ENCODE measurements at places on chromosomes 5 and 9.

- DNase-seq: no peak
Measured at GRCh38 chr5:168494057-168494555, 7.8 kb downstream of the RARS1 start.

DNA sequence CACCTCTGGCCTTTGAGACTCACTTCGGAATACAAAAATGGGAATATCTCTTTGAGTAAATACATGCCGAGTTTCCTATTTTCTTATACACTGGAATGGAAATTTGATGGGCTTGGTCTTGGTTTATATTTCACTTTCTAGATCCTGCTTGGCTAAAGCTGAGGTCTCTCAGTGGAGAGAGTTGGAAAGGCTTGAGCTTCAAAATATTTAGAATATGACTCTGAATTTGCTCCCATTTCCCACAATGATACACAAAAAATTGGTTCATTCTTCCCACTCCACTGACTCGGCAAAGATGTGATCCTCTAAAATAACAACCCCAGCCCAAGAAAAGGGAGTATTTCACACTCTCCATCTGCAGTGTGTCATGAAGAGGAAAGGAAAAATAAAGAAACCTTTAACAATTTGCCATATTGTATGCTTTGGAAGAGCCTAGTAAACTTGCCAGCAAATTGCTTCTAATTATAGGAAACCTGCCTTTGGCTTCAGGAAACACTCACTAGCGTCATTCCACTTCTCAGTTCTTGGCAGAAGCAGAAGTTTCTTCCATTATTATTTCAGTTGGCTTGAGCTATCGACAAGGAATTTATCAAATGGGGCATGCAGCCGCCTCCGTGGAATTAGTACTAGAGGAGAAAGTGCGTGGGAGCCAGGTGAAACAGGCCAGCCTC is 302.9 kb downstream of the NSG2 start:
- DNase-seq: no peak

- DNase-seq: no peak
Measured at GRCh38 chr9:117919538-117919937, 215.3 kb downstream of the TLR4 start.

GRCh38 chr9:69532396-69532795 is 139.8 kb downstream of the APBA1 start:
- DNase-seq: no peak

- DNase-seq: no peak
Measured at GRCh38 chr9:19216466-19216865, 14.0 kb upstream of the DENND4C start.

GRCh38 chr5:21806943-21807342 is 1046.2 kb downstream of the CDH12 start:
- no peak for DNase-seq

DNA sequence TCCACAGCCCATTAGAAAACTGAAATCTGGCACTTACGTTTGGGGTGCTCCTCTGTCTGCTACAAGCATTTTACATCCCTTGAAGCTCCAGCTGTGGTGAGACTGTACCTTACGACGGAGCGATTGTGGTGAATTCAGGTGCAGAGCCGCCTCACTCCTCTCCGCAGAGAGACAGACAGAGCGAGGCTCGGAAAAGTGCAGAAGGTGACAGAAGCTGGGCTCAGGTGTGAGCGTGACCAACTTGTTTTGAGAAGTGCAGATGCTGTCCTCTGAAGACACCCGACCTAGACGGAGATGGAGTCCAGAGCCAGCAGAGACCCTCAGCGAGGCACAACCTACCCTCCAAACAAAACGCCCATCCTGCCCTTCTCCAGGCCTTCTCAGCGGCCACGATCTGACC is 196.5 kb downstream of the MED10 start:
- no peak for DNase-seq

GRCh38 chr5:10064546-10065195 is 185.0 kb downstream of the ATPSCKMT start:
- no peak for DNase-seq

DNA sequence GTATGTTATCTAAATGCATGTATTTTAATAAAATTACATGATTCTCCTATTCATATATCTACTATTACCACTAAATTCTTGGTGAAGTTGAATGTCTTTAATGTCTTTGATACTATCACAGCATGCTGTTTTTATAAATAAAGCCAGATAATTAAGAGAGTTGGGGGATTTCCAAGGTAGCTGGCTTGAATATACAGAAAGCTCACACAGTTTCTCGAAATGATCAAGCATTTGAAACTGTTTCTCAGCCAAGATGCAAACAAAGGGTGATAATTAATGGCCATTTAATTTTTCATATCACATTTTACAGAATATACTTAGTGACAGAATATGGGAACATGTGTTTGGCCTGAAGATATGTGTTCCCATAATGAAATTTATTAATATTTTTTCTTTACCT is 145.6 kb upstream of the CDH12 start:
- DNase-seq: no peak

- DNase-seq: peak; percentile 78
Measured at GRCh38 chr5:139481122-139481533, 1.4 kb downstream of the STING1 start.

DNA sequence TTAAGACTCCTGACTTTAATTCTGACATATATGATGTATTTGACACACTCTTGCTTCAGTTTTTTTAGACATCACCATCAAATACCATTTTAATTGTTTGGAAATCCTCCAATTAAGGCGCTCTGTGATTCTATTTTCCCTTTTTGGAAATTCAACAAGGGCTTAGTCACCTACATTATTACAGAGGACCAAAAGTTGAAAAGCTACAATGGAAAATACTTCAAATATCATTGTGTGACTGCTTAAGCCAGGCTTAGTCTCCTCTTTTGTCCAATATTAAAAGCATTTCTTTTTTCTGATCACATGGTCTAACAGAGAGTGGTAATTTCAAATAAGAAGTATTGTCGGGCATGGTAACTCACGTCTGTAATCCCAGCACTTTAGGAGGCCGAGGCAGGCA is 160.3 kb downstream of the CEMIP2 start:
- no peak for DNase-seq

GRCh38 chr5:169811680-169812079 is 168.6 kb downstream of the INSYN2B start:
- DNase-seq: no peak

DNA sequence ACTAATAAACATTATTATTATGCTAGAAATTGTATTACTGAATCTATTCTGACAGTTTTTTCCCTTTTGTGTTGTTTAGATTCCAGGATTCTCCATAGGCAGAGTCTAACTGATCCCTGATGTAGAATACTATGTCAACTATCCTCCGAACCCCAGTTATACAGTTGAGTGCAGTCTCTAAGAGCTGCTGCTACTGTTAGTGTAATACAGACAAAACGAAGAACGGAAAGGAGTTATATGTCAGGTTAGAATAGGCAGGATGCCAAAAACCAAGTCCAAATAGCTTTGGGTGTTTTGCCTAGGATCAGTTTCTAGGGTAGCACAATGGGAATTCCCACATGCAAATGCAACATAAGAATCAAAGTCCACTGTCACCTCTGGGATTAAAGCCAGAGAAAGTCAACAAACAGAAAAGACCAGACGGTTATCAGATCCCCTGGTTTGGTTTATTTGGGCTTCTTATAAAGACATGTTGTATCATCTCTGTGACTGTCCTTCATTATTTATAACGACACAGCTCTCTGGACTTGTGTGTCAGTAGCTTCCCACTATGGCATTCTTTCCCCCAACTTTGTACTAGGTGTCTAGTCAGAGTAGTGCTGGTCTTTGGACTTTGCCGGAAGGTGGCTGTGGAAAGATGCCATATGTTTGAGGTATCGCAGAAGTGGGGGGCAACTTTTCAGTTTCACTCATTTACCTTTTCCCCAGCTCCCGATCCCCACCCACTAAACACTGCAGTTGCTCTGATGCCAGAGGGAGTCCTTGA is 14.9 kb upstream of the TMEM38B start:
- no peak for DNase-seq

GRCh38 chr9:89803403-89803802 is 198.6 kb downstream of the GADD45G start:
- DNase-seq: no peak

- DNase-seq: no peak
Measured at GRCh38 chr5:97026721-97027120, 90.8 kb downstream of the LNPEP start.

- DNase-seq: no peak
Measured at GRCh38 chr5:144183254-144183889, 12.7 kb downstream of the KCTD16 start.

GRCh38 chr9:15842051-15842450 is 289.2 kb downstream of the CCDC171 start:
- no peak for DNase-seq

- no peak for DNase-seq
Measured at GRCh38 chr5:132246806-132247205, 10.7 kb upstream of the PDLIM4 start.

DNA sequence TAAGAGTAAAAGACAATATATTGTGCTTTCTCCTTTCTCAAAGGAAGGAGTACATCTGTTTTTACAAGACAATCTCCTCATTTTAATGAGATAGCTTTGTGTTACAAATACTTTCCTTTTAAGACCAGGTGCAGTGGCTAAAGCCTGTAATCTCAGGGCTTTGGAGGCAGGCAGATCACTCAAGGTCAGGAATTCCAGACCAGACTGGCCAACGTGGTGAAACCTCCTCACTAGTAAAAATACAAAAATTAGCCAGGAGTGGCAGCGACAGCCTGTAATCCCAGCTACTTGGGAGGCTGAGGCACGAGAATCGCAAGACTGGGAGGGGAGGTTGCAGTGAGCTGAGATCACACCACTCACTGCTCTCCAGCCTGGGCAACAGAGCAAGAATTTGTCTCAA is 11.8 kb downstream of the TMEM161B start:
- DNase-seq: no peak

GRCh38 chr5:56783261-56783660 is 32.1 kb upstream of the MAP3K1 start:
- DNase-seq: no peak

- DNase-seq: no peak
Measured at GRCh38 chr5:51902512-51902911, 519.3 kb downstream of the ISL1 start.

- no peak for DNase-seq
Measured at GRCh38 chr9:111458139-111459009, 25.8 kb downstream of the ECPAS start.

- no peak for DNase-seq
Measured at GRCh38 chr5:150315245-150315644, 12.5 kb upstream of the ARSI start.

DNA sequence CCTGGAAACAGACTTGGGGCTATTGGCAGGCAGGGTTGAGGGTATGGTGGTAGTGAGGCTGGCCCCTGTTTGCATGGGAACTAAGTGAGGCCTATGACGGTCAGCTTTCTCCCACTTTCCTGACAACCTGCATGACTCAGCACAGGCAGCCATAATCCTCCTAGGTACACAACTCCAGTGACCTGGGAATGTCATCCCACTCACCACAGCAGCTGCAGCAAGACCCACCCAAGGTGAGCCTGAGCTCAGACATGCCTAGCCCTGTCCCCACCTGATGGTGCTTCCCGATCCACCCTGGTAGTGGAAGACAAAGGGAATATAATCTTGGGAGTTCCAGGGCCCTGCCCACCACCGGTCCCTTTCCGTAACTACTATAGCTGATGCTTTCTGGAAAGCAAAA is 178.7 kb downstream of the NDUFS4 start:
- DNase-seq: no peak

DNA sequence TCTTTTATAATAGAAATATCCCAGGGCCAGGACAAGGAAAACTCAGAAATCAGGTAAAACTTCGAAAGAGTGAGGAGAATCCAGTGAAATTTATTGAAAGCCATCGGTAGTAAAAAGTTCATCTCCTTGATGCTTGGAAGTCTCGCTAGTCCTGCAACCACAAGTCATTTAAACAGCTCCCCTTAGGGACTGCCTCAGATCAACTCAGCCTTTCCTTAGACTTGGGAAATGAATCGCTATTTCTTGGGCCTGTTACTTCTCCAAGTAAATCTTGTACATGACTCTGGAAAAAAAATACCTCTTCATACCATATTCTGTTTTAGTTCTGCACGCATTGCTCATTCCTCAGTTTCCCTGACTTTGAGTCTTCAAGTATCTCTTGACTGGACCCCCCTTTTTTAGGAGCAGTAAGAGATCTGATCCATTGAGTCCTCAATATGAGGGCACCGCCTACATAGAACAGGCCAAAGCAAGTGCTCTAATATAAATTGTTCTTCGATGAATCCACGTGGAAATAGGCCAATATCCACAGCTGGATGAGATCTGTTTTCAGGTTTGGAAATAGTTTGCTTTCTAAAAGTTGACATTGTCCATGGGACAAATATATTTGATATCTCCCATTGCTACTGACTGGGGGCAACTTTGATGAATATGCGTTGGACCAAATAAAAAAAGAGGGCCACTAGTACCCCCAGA is 114.2 kb downstream of the PRDM6 start:
- DNase-seq: no peak

GRCh38 chr9:4665357-4665756 is 923 bp downstream of the SPATA6L start:
- no peak for DNase-seq

- DNase-seq: no peak
Measured at GRCh38 chr9:6667080-6667479, 21.6 kb upstream of the GLDC start.

GRCh38 chr9:136048560-136049411 is 46.3 kb downstream of the NACC2 start:
- DNase-seq: no peak

DNA sequence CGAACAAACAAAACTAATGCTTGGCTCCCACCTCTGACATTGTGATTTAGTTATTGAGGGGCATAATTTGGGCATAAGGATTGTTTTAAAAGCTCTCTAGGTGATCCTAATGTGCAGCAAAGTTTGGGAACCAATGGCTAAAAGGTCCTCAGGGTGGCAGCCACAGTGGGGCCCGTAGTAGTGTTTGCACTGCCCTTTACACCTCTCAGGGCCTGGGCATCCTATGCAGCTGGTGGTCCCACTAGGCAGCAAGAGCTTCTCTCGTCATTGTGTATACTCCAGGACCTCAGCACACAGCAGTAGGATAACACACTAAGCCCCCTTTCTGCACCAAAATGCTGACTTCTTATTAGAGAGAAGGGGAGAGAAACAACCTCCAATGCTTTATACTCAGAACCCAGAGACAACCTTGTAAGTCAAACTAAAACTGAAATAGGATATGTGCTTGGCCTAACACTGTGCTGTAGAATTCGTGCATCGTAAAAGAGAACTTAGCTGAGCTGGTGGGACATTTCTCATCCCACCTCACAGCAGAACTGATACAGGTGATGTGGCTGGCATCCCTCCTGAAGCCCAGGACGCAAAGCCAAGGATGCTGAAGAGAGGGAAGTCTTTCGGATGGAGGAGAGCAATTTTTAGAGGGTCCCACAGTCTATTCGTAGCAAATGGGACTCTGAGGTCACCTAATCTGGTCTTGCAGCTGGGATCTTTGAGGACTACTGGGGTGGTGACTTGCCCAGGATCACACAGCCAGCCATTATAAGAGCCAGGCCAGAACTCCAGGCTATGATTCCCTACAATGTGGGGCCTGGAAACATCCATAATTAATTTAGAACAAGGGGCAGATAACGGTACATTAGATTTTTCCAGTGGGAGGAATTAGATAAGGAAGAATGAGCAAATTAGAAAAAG is 1.2 kb downstream of the GLRX start:
- no peak for DNase-seq
